Natural killer cell treated with Interleukin-12 subunit alpha and Interleukin-12 subunit beta and Interleukin-15 and Interleukin-18, amount 100 ng/mL, for 72 hours (primary cell): ENCODE measurements at places on chromosomes 7 and 10.

DNA sequence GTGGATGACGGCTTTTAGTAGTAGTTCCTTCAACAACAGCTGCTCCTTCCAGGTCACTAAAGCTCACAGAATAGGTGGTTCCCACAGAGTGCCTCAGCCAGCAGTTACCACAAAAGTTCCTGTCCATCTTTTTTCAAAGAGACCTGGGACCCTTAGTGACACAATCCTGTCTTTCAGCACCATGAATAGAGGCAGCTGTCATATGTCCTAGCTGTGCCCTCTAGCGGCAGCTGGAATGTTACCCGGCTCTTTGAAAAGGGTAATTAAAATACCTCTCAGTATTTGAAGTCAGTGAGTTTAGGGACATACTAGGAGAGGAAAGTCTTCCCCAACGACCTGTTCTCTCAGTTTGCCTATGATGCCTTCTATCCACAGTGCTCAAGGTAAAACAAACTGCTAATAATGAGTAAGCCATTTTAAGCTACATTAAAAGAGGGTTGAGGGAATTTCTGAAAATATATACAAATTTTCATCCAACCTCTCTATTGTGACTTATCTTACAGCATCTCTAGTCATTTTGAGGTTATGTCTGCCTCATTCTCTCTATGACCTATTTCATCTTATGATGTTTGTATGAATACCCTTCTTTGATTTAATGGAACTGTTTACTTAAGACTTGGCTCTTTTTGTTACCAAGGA lies 290.8 kb downstream of the NXPH1 start:
- DNase-seq, result no peak

GRCh38 chr10:109899356-109900331 lies 23.7 kb downstream of the XPNPEP1 start:
- no peak for DNase-seq

DNA sequence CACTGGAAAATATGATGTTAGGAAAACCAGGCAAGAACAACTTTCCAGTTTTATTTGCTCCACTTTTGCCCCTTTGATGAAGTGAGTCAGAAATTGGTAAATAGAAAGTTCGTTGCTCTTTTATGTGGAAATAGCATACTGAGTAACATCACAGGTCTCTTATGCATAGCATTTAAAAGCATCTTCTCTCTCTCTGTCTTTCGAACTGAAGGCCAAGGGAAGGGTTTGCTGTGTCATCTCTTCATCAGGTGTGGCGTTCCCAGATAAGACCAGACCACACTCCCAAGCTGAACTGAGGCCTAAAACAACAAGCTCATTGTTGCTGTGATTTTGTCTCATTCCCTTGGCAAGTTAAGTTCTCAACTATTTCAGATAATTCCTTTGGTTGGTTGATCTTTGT lies 131.8 kb upstream of the GRB10 start:
- no peak for DNase-seq

GRCh38 chr10:51073453-51074237 lies 642 bp upstream of the PRKG1 start:
- DNase-seq, result no peak

DNA sequence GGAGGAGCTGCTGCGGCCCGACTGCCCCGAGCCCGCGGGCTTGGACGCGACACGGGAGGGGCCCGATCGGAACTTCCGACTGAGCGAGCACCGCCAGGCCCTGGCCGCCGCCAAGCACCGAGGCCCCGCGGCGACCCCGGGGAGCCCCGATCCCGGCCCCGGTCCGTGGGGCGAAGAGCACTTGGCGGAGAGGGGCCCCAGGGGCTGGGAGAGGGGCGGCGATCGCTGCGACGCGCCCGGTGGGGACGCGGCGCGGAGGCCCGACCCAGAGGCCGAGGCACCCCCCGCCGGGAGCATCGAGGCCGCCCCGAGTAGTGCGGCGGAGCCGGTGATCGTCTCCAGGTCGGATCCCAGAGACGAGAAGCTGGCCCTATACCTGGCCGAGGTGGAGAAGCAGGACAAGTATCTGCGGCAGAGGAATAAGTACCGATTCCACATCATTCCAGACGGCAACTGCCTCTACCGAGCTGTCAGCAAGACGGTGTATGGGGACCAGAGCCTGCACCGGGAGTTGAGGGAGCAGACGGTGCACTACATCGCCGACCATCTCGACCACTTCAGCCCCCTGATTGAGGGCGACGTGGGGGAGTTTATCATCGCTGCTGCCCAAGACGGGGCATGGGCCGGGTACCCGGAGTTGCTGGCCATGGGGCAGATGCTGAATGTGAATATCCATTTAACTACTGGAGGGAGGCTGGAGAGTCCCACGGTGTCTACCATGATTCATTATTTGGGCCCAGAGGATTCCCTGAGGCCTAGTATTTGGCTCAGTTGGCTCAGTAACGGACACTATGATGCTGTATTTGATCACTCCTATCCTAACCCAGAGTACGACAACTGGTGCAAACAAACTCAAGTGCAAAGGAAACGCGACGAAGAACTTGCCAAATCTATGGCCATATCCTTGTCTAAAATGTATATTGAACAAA lies 1.4 kb downstream of the OTUD1 start:
- DNase-seq, result no peak

DNA sequence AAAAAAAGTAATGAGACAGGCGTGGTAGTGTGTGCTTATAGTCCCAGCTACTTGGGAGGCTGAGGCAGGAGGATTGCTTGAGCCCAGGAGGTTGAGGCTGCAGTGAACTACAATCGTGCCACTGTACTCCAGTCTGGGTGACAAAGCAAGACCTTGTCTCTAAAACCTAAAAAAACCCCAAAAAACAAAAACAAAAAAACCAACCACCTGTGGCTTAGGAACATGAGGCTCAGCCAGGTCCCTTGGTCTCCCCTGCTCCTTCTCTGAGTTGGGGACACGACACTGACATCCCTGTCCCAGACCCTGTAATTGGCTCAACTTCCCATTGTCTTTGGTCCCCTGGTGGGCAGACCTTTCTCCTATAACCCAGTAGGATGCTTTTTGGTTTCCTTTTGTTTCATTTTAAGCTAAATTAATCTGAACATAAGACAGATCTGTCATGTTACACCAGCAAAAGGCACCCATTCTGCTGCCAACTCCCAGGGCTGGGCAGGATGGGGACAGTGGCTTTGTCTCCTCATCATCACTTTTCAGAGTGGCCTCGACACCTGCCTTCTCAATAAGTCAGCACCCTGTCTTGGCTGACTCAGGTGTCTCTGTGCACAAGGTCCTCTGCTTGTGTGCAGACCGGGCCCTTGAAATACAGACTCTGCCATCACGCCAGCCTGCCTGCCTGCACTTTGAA lies 74.4 kb downstream of the MYL10 start:
- no peak for DNase-seq

- DNase-seq, result no peak
Observed at GRCh38 chr10:100814751-100815474, 69.5 kb downstream of the PAX2 start.

DNA sequence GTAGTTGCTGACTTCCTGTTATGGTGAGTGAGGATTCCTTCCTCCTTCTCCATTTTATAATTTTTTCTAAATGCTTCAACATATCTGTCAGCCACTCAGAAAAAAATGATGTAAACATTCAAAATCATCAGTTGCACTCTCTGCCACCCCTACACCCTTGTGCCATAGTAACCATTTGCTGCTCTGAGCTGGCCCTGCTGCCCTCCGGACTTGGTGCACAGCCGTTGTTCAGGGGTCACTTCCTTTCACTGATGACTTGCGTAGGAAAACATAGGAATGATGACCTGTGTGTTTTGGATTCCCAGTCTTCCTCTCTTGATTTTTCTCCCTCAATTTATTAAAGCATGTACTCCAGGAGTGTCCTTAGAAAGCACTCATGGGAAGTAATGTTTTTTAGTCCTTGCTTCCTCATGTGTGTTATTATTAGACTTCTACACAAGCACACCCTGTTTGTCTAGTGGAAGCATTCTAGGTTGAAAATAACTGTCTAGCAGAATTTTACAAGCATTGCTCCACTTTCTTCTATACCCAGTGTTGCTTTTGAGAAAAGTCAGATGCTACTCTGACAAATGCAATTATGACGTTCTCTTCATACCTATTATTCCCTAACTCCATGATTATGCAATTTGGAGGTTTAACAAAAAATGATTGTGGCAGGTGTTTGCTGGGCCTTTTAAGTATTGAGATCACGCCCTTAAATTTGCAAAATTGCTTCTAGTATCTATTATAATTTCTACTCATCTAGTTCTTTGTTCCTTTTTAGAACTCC lies 62.6 kb upstream of the MTPN start:
- DNase-seq, result no peak

DNA sequence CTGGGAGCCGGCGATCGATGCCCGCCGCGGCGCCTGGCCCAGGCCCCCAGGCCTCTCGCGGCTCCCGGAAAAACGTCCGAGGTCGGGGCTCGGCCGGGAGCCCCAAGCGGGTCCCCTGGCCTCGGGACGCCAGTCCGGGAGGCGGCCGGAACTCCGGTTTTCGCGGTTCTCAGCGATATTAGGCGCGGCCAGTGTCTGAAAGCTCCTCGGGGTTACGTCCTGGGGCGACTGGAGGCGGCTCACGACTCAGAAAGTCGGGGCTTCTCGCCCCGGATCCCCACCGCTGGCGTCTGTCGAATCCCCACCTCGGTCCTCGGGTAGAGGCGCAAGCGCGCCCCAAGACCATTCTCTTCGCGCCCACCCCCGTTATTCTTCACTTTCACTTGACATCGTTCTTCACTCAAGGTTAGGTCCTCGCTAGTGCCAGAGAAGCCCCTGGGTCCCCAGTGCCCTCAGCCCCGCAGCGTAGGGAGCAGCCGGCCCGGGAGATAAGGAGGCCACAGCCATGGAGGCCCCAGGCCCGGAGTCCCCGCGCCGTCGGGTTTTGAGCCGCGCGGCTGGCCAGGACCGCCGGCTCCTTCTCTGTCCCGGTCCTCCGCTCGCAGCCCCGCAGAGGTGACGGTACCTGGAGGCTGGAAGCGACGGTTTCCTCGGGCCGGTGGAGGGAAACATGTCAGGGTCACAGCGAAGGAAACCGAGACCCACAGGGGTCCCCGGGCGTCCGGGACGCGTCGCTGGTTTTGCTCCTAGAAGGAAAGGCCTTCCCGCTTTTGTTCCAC lies 35.2 kb upstream of the EBLN1 start:
- no peak for DNase-seq

- DNase-seq, result no peak
Observed at GRCh38 chr10:84356928-84357327, 28.5 kb downstream of the CCSER2 start.

DNA sequence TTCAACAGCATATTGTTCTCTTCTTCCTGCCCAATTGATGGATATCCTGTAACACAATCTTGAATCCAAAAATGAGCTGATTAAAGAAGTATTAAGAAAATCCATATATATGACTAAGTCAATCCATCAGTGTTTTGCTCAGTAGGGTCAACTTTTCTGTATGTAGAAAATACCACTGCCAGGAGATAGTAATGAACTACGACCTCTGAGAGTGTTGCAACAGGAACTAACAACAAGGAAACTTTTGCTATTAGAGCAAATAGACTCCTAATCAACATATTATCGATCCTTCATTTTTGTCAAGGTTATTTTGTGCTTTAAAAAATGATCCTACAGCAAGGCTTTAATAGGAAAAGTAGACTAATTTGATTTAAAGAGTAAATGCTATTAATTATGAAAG lies 405.3 kb upstream of the ETV1 start:
- no peak for DNase-seq

GRCh38 chr10:58998924-58999713 lies 177.3 kb upstream of the PHYHIPL start:
- DNase-seq, result no peak

- DNase-seq, result no peak
Observed at GRCh38 chr10:74058658-74059057, 60.7 kb downstream of the VCL start.

GRCh38 chr7:82445271-82445670 lies 1.7 kb upstream of the CACNA2D1 start:
- DNase-seq, result no peak

DNA sequence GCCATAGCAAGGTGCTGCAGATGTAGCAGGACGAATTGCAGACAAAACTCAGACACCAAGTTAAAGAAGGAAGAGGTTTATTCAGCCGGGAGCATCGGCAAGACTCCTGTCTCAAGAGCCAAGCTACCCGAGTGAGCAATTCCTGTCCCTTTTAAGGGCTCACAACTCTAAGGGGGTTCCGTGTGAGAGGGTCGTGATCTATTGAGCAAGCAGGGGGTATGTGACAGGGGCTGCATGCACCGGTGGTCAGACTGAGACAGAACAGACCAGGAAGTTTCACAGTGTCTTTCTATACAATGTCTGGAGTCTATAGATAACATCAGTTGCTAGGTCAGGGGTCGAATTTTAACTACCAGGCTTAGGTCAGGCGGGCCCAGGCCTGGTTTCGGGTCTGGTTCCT lies 222.0 kb upstream of the C7orf33 start:
- no peak for DNase-seq

GRCh38 chr7:44116087-44116788 lies 7.1 kb downstream of the POLD2 start:
- DNase-seq, result no peak

GRCh38 chr10:112539340-112539739 lies 92.3 kb downstream of the VTI1A start:
- no peak for DNase-seq

DNA sequence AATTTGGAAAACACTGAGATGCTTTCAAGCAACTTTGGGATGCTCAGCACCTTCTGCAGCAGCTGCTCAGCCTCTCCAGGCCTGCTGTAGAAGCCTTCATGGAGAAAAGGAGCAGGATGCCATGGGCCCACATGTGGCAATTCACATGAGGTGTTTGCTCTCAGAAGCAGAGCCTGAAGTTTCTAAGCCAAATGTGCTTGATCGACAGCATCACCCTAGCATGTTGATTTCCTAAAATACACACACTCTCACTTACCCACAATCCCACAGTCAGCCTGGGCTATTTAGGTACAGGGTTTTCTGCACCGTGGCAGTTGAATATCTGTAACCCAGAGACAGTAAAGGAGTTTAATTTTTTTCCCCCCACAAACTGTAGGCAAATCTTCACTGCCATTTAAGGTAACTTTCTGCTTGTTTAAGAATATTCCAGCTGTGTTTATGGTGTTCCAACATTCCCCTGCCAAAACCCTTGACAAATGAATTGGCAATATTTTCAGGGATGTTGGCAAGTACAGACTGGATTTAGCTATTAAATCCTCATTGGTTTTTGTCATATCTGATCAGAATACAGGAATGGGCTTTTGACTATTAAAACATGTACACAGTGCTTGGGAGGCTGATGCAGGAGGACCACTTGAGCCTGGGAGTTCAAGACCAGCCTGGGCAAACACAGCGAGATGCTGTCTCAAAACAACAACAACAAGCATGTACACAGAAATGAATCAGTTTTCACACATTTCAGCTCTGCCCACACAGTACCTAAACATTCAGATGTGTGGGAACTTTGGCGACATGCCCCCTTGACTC lies 244.2 kb downstream of the CELF2 start:
- DNase-seq, result no peak

DNA sequence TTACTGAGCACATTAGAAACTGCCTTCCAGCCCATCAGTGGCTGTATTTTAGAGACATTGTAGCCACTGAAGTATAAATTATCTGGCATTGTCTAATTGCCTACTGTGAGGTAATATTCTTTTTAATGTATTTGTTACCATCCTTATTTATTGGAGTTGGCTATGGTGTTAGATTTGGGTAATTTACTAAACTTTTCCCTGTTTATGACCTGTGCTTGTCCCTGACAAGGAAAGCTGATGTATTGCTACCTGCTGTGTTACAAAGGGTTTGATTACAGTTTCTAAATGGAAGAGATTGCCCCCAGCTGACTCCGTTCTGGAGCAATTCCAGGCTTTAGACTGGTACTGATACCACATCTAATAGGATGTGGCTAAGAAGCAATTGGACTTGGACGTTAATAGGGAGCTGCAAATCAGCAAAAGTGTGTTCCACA lies 12.3 kb upstream of the ASCC1 start:
- DNase-seq, result no peak

- no peak for DNase-seq
Observed at GRCh38 chr10:32105782-32106382, 49.7 kb upstream of the KIF5B start.

GRCh38 chr10:9615189-9615588 lies 1402.5 kb upstream of the CELF2 start:
- DNase-seq, result no peak
